ENCODE measurements at places on chromosomes 4 and X. TPM values are rescaled to one million over a fixed set of nuclear protein-coding genes. Genes with fewer than 3 reads are reported as not detected.

DMRTC1B gene
- total RNA-seq, result not detected

DNA sequence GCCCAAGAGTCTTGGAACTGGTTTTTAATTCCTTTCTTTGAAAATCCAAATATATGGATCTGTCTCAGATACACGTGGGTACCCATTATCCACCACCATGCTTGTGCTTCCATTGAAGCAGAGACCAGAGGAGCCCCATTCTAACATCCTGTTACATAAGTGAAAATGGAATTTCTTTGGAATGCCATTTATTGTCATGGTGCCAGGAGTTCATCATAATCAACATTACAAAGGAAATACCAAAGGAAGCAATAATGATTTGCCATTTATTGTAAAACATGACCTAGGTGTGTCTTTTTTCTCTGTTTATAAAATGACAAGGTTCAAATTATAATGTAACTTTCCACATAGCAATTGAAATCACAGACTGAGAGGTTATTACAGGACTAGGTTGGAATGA, 61.7 kb downstream of the PALLD start:
- no peak for DNase-seq

- peak; percentile 85 for DNase-seq
Observed at GRCh38 chrX:18390941-18391538, 34.4 kb upstream of the CDKL5 start.

GRCh38 chr4:158025131-158025530, 147.7 kb downstream of the GASK1B start:
- DNase-seq, result no peak

GRCh38 chr4:183797445-183798300, 107.4 kb upstream of the STOX2 start:
- peak; percentile 68 for DNase-seq

GRCh38 chrX:109691752-109692151, 41.3 kb downstream of the ACSL4 start:
- no peak for DNase-seq
